CD14-positive monocyte (primary cell): ENCODE measurements at places on chromosomes 16 and 17. TPM values are rescaled to one million over a fixed set of nuclear protein-coding genes. Genes with fewer than 3 reads are reported as not detected.

The RHBDF2 gene
- polyA plus RNA-seq = 124 and 155 TPM in 2 replicates

The DOC2B gene
- polyA plus RNA-seq = not detected

The IGF2BP1 gene
- not detected in 2 replicates for polyA plus RNA-seq

DNA sequence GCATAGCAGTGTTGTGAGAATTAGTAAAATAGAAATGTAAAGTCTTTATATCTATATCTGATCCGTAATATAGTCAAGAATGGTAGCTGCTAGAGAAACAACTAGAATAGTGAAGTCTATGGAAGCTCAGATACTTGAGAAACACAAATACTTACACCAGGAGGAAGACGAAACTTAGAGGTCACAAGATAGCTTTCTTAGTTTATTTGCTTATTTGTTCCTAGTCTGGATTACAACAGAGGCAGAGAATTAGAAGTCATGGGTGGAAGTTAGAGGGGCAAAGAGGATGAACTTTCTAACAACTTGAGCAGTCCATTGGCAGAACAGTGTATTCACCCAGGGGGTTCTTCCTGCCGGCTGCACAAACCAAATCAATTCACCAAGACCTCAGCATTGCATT lies 13.9 kb downstream of the GNGT2 start:
- no peaks in the 10 kb centered on the region for H3K27me3 ChIP-seq
- no peak for DNase-seq
- H3K27ac ChIP-seq = no peak overlapping the region
- H3K36me3 ChIP-seq = no peaks in the 10 kb centered on the region
- H3K4me1 ChIP-seq = peaks cover 31% of the 10 kb centered on the region

GRCh38 chr17:75155191-75155601 lies 884 bp upstream of the JPT1 start:
- no peaks in the 10 kb centered on the region for H3K27me3 ChIP-seq
- no peak for DNase-seq
- peak overlapping the region; percentile 97 for H3K4me3 ChIP-seq
- no peaks in the 10 kb centered on the region for H3K36me3 ChIP-seq
- H3K4me1 ChIP-seq = peaks cover 14% of the 10 kb centered on the region

DNA sequence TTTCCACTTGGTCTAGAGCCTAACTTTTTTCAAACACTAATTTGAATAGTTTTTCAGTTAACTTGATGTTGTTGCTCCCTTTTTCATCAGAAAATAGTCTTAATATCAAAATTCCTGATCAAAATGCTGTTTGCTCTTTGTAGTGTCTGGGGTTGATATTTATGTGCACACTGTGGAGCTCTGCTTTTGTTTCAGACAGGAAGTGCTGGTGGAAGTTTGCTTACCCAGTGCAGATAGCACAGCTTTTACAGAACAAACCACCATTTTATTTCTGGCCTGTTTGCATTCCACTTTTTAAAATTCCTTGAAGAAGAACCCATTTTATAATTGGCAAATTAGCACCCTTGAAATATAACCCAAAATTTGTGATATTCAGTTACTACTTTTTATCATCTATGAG lies 125.4 kb downstream of the MRTFB start:
- H3K4me3 ChIP-seq = no peak overlapping the region
- peaks cover 25% of the 10 kb centered on the region for H3K4me1 ChIP-seq
- peak overlapping the region; percentile 37 for H3K27ac ChIP-seq
- no peaks in the 10 kb centered on the region for H3K27me3 ChIP-seq
- DNase-seq = no peak
- no peaks in the 10 kb centered on the region for H3K36me3 ChIP-seq

DNA sequence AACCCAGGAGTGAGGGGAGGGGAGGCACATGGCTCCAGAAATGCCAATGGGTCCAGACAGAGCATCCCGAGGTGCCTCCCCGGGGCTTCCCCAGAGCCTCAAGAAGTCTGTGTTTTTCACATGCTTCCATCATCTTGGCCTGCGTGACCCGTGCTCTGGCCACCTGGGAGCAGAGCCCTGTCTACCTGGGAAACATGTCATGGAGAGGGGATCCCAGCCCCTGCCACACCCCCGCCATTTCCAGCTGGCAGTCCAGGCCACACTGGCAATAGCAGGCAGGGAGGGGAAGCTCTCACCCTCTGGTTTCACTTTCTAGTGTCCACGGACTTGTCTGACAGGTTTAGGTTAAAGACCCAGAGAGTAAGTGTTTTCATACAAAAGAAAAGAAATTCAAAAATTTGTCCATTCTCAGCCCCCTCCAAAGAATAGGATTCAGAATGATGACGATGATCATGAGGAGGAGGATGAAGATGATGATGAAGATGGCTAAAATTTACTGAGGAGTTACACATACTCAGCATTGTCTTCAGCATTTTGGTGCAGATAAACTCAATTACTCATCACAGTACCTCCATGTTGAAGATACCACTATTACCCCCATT lies 9.0 kb downstream of the SMIM5 start:
- peak overlapping the region; percentile 46 for H3K27ac ChIP-seq
- no peak for DNase-seq
- H3K4me1 ChIP-seq = peaks cover 12% of the 10 kb centered on the region
- H3K4me3 ChIP-seq = no peak overlapping the region
- no peaks in the 10 kb centered on the region for H3K27me3 ChIP-seq
- H3K36me3 ChIP-seq = peaks cover 41% of the 10 kb centered on the region
